ENCODE measurements at places on chromosomes 4 and X.

DNA sequence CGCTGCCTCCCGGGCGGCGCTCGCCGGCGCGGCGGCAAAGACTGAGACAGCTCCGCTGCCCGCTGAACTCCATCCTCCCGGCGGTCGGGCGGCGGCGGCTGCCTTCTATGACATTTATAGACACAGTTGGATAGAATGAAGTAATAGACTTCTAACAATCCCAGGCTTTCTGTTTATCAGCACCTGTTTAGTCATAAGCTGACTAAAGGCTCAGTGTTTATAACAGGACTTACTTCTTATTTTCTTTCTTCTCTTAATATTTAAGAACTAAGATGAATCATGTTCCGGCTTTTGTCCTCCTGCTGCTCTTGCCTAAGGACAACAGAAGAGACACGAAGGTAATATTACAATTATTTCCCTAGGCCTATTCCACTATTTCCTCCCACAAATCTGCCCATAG is 3.9 kb downstream of the ARL13A start:
- no peak for DNase-seq

- DNase-seq: no peak
These were observed 196.7 kb upstream of the LNX1 start for GRCh38 chr4:53788011-53788410.

GRCh38 chrX:107678957-107679740 is 50.8 kb downstream of the PRPS1 start:
- DNase-seq: peak; percentile 44

- no peak for DNase-seq
These were observed 43.3 kb downstream of the NHSL2 start for GRCh38 chrX:71953946-71954345.

- no peak for DNase-seq
These were observed 11.5 kb upstream of the CCDC149 start for GRCh38 chr4:24924309-24924781.

DNA sequence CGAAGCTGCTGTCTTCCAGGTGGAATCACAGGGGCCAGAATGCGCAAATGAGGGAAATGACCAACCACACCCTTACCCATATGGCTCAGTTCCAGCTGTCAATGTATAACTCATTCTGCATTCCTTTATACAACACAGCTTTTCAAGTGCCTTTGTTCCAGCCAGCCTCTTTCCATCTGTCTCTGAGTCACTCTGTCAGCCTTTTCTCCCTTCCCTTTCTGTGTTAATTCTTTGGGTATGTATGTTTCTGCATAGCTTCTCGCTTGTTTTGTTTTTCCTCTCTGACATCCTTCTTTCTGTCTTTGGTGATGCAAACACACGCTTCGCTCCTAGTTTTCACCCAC is 54.5 kb downstream of the RS1 start:
- DNase-seq: no peak

- DNase-seq: no peak
These were observed 38.1 kb downstream of the ABLIM2 start for GRCh38 chr4:8120501-8120900.

DNA sequence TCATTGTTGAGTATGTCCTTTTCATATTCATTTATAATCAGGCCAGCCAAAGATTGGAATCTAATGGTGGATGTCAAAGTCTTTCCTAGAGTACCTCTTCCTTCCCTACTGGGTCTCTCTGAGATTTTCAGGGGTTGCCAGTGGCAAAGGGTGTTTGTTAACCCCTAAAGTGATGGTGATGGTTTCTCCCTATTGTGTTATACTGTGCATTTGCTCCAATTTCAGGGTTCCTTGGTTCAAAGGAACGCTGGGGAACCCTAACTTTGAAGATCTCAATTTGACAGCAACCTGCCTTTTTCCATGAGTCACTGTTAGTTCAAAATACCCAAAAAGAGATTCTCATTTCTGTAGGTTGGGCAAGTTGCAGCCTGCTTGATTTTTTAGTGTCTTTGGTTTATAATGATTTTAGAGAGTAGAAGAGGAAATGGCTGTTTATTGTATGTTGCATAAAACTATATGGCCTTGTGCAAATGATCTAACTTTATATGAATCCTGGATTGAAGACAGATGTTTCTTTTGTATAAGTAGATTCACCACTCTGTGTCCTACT is 23.0 kb downstream of the GAB1 start:
- DNase-seq: no peak

- DNase-seq: no peak
These were observed 23.1 kb upstream of the GATB start for GRCh38 chr4:151783867-151784266.
